ENCODE measurements at places on chromosomes 16 and 17. TPM values are rescaled to one million over a fixed set of nuclear protein-coding genes. Genes with fewer than 3 reads are reported as not detected.

GRCh38 chr17:11601661-11602060 lies 3.4 kb downstream of the DNAH9 start:
- no peak overlapping the region for H3K27ac ChIP-seq
- no peaks in the 10 kb centered on the region for H3K4me1 ChIP-seq
- H3K36me3 ChIP-seq = no peaks in the 10 kb centered on the region
- H3K27me3 ChIP-seq = no peaks in the 10 kb centered on the region

DNA sequence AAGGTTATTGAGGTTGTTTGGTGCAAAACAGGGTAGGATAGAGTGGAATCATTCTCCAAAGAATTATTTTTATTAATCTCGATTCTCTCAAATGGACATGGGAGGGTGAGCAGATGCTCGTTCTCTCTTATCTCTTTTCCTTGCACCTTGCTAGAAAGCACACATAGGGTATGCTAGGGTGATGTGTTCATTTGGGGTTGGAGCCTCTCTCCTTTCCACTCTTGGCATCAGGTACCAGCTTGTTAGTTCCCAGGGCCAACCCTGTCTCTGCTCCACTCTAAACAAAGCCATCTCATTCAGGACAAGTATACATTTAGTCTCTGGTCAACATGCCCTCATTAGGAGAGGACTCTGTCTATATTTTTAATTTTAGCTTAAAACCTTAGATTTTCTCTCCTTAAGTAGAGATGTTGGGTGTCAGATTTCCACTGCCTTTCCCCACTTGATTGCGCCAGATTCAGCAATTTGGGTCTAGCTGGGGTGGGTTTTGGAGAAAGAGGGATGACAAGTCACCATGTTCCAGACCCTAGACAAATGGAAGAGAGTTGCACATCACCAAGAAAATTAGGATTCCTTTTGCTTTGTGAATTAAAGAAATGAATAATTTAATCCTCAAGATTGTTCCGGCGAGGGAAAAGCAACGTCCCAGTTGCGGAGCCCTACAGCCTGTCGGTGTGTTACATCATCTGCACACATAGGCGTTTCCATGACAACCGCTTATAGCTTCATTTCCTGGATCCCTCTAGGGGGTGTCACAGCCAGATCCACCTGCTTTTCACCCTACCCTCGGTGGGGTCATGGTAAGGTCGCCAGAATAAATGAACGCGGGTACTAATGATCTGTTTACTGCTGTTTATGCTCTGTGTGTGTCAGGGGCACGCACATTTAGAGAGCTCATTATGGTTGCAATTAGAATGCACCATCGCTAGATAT lies 41.6 kb downstream of the SNX11 start:
- no peak overlapping the region for H3K27ac ChIP-seq
- peaks cover 3% of the 10 kb centered on the region for H3K4me1 ChIP-seq
- no peak overlapping the region for H3K4me3 ChIP-seq
- no peak for DNase-seq
- H3K36me3 ChIP-seq = no peaks in the 10 kb centered on the region

The ENDOV gene
- total RNA-seq = 45.6 TPM

The TMEM170A gene
- 34.5 TPM for total RNA-seq
